ENCODE measurements at places on chromosomes 12 and 14.

GRCh38 chr14:32472512-32473463 is 143.7 kb downstream of the AKAP6 start:
- no peak for DNase-seq

GRCh38 chr14:23183479-23183878 is at the start of gene SLC7A8:
SLC7A8 (minus strand) TSS chr14:23183660; CDS start chr14:23182914, 746 bp downstream.
- DNase-seq, result no peak

- no peak for DNase-seq
Measured at GRCh38 chr12:115667116-115667515, 610.4 kb downstream of the MED13L start.

- DNase-seq, result no peak
Measured at GRCh38 chr14:95211721-95212504, 54.6 kb upstream of the DICER1 start.

DNA sequence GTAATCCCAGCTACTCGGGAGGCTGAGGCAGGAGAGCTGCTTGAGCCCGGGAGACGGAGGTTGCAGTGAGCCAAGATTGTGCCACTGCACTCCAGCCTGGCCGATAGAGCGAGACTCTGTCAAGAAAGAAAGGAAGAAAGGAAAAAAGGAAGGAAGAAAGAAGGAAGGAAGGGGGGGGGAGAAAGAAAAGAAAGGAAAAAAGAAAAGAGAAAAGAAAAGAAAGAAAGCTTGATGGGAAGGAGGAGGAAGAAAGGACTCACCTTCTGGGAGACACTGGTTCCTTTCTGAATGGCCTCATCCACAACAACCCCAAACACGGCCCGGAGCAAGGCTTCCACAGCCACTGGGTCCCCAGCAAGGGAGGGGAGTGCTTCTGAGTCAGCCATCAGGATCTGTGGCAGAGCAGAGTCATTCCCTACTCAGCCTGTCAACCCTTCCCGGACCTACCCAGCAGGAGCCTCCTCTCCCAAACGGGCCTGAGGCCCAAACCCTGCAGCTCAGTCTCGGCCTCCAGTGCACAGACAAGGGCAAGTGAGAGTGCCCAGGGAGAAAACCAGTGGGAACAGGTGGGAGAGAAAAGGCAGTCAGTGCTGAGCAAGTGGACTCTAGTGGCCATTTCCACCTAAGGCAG is 7.3 kb upstream of the ZNF740 start:
- no peak for DNase-seq

DNA sequence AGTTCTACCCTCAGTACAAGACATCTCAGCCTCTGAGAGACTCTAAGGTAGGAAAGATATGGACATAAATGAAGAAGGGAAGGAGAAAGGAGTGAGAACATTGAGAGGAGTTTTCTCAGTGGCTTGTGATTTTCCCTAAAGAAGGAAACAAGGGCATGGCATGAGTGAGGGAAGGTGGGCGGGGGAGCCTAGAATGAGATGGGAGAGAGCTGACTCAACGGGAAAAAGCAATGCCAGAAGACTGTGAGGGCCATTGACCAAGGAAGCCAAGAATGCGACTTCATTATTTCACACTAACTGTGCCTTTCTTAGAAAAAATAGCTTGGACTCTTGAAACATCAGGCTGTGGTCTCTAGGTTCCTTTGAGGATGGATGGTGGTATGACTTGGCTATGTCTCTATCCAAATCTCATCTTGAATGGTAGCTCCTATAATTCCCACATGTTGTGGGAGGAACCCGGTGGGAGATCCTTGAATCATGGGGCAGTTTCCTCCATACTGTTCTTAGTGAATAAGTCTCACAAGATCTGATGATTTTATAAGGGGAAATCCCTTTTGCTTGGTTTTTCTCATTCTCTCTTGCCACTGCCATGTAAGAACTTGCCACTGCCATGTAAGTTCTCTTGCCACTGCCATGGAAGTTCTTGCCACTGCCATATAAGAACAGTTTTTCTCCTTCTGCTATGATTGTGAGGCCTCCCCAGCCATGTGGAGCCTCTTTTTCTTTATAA is 279.6 kb downstream of the NUAK1 start:
- DNase-seq, result no peak

GRCh38 chr12:117149431-117149830 is 40.8 kb downstream of the FBXO21 start:
- no peak for DNase-seq

DNA sequence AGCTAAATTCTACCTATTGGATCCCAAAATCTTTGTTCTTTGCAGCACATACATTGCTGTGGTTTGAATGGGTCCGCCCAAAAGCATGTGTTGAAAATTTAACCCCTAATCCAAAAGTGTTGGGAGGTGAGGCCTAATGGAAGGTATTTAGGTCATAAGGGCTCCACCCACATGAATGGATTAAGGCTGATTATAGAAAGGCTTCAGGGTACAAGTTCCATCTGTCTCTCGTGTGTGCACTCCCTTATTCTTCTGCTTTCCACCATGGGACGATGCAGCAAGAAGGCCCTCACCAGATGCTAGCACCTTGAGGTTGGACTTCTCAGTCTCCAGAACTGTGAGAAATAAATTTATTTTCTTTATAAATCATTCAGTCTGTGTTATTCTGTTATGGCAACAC is 190.9 kb downstream of the SOX5 start:
- DNase-seq, result no peak

DNA sequence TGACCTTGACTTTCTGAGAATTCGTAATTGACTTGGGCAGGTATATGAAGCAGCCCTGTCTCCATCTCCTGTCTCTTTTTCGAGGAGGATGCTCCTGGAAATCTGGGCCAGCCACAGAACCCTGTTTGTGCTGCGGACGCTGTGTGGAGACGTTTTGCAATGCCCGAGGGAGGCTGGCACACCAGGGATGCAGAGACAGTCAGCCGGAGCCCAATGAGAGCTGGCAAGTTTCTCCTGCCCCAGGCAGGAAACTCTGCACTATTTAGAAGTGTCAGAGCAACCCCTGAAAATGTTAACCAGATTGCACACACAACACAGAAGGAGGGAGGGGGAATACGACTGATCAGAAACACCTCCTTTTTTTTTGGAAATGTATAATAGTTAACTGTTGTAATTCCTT is 103.2 kb upstream of the DYRK2 start:
- DNase-seq, result no peak
